ENCODE measurements at places on chromosomes 7 and 10.

DNA sequence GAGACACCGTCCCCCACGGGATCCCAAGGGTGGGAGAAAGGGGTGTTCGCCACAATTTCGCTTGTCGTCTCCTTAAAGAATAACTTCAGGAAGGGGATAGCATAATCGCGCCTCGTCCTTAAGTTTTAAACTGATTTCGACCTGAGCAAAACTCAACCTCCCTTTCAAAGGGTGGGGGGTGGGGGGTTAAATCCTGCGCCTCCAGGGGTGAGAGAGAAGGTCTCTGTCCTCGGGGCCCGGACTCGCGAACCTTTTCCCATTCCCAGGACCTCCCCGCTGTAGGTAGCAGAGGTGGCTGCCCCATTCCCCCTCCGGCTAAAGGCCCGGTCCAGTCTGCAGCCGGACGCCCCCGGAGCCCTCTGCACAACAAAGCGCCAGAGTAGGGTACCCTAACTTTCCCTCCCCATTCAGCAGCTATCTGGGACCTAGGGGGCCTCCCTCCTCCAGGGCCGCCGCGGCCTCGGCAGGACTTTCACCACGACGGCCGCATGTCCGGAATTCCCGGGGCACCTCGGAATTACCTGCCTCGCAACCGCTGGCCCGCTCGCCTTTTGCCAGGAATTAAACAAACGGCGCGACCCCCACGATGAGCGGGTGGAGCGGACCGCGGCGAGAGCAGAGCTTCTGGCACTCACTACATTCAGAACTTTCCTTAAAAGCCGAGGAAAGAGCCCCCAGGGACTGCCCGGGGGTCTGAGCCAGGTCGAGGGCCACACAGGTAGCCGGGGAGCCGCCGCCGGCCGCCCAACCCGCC lies 1.7 kb downstream of the CDK6 start:
- no peak for DNase-seq

DNA sequence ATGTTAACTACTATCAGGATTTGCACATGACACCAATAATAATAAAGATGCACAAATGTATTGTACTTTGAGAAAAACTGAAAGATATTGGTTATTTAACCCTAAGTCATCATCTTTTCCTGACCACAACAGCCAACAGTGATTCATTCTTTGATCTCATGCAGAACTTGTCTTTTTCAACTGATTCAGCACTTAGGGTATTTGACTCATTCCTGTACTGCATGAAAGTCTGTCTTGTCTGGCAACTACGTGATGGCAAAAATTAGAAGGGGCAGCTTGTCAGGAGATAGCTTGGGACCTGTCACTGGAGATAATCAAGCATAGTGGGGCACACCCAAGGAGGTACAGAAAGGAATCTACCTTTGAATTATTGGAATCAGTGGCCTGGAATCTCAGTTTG lies 77.8 kb upstream of the LRRC17 start:
- DNase-seq: no peak

DNA sequence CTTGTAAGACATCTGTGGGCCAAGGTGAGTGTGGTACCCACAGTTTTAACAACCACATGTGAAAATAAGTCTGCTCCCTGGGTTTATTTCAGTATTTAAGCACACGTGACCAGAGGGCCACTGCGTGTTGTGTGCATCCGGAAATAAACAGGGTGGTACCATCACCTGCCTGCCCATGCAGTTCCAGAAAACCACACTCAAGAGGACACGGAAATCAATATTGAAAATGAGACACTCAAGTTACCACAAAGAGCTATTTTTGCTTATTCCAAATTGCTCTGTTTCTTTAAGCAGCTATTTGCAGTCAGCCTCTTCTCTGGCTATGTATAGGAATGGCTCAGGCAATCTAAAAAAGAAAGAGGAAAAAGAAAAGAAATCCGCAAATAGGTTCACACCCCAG lies 71.8 kb upstream of the LOXL4 start:
- DNase-seq: no peak

DNA sequence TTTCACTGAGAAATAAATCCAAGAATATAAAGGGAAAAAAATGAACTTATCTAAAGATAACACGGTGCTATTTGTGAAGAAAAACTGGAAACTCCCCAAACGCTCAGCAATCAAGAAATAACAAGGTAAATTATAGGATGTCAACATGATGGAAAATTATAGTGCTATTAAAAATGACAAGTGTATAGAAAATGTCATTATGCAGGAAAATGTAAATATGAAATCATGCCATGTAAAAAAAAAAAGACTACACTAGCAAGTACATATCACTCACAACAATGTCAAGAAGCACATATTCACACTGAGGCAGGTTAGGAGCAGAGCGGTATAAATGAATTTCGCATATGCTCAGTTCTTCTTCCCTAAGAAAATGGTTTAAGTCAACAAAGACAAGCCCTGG lies 27.7 kb downstream of the KLRG2 start:
- DNase-seq: no peak

DNA sequence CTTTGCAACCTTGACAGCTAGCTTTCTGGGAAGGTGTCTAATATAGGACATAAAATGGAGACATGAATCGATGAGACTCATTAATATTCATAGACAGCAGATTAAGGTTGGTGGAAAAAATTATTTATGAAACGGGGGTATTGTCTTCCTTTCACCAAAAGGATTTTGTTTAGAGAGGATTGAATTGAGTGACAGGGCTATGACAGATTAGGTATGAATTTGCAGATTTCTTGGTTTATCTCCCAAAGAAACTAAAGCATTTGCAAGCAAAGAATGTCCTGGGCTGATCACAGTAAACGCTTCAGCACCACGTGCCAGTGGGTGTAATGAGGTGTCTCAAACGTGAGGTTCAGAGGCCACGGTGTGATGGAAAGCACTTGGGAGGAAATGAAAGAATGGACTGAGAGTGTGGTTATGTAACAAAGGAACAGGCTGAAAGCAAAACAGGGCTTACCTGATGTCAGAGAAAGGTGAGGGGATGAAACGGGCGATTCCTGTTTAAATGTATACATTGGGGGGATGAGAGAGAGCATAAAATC lies 329.2 kb upstream of the NPVF start:
- no peak for DNase-seq

- DNase-seq: no peak
Measured at GRCh38 chr7:69049326-69049725, 548.9 kb upstream of the AUTS2 start.

- DNase-seq: no peak
Measured at GRCh38 chr7:150363872-150364271, 4.8 kb upstream of the REPIN1 start.

GRCh38 chr7:13099154-13099795 lies 411.8 kb downstream of the ARL4A start:
- DNase-seq: no peak

GRCh38 chr10:31864834-31865518 lies 63.7 kb downstream of the ARHGAP12 start:
- no peak for DNase-seq

GRCh38 chr7:4884164-4884563 lies 648 bp upstream of the RADIL start:
- no peak for DNase-seq

- DNase-seq: no peak
Measured at GRCh38 chr7:45594745-45595535, 20.8 kb downstream of the ADCY1 start.

DNA sequence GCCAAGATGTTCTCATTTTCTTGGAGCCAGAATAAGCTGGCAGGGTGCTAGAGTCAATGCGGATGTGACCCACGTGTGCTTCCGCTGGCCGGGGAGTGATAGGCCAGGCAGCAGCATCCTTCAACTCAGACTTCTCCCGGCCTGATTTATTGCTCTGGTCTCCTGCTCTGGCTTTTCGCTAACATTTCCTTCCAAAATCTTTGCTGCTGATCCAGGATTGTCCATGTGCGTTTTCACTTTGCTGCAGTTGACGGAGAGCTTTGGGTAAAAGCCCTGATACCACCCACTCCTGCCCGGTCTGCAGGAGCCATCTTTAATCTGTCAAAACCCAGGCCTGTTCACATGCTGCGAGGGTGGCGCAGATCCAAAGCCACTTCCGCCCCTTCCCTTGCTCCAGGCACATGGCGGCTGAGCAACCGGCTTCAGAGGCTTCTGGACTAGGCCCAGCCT lies 106.8 kb downstream of the CYP26A1 start:
- no peak for DNase-seq

DNA sequence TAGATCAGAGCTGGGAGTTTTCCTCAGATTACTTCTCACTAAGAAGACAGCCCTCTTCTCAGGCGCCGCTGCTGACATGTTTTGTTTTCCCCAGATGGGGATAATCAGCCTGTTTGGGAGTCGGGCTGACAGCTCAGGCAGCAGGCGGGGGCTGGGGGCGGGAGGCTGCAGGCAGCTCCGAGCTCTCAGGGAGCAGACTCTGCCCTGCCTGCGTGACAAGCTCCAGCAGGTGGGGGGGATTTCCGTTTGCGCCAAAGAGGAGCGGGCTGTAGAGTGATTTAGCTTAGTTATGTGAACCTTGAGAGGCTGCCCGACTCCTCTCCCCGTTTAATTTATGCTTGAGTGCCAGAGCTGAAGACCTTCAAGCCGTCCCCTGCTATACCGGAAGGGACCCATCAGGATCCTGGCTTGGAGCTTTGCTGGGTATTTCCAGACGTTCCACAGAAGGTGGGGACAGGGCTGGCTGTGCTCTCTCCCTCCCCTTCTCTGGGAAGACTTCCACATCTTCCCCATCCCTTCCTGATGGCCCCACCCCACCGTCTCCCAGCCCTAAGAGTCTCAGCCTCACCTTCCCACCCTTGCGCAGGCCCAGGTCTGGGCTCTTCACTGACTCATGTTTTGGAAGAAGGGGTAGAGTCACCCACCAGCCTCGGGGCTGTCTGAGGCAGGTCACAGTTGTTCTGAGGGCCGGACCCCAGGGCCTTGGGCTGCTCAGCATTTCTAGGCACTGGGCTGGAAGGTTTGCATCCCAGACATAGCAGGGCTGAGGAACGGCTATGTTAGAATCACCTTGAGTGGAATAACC lies 24.7 kb upstream of the ADCYAP1R1 start:
- DNase-seq: no peak

DNA sequence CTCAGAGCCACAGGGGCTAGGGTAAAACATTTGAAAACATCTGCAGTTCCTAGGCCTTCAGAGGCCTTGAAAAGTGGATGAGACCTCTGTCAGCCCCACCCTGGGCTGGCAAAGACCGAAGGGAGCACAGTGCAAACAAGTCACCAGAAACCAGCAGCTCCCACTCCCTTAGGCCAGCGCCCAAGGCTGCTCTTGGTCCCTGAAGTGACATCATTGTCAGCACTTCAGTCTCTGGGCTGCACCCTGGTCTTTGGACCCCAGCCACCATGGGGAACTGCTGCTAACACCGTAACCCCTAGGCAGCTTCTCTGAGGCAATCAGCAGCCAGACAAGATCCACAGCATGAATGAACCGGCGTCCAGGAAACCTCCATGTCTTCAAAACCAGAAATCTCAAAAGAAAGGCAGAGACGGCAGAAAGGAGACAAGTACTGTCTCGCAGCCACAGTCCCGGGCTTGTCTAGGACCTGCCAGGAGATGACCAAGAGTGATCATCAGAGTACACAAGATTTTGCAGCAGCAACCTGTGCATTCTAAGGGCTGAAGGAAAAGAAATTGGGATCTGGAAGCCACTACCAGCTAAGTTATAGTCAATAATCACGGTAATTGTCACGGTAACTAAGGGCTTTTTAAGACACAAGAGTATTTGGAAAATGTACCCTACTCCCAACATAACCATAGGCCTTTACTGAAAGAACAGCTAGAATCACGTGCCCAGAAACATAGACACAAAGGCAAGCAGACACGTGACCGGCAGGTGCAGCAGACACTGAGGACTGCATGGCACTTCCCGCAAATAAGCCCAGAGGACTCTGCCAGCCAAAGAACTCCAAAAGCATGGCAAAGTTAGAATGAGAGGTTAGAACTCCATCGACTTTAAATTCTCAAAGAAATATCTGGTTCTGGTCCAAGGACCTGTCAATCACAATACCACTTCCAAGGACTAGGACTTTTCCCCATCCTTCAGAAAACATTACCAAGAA lies 23.3 kb downstream of the CPXM2 start:
- DNase-seq: no peak

DNA sequence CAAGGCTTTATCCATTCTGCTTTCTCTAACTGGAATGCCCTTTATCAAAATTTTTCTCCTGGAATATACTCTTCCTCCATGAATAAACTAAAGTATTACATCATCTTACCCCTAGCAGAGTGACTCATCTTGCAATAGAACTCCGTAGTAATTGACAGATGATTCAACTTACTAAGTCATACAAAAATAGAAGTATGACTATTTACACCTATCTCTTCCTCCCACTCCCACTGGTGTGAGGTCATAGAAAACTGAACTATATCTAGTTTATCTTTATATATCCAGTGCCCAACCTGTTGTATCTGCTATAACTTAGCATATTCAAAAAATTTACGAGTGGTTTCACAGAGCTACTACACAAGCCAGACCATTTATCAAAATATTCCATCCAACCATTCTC lies 26.1 kb downstream of the ABCB1 start:
- no peak for DNase-seq

- DNase-seq: no peak
Measured at GRCh38 chr7:132709971-132710567, 133.8 kb upstream of the PLXNA4 start.

- no peak for DNase-seq
Measured at GRCh38 chr10:56035489-56035888, 325.6 kb downstream of the ZWINT start.

- DNase-seq: no peak
Measured at GRCh38 chr10:66625709-66626590, 299.9 kb upstream of the LRRTM3 start.

DNA sequence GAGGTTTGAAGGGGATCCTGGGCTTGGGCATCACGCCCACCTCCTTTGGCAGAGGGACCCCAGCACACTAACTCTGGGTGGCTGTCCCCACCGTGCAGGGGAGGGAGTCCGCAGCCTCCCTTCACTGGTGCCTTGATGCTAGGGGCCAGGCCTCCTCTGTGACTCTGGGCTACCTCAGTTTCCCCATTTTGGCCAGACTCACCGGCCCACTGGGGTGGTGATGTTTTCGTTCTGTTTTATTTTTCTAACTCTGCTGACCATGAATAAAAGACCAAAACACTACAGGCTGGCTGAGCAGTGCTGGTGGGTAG lies 503 bp upstream of the TRIP6 start:
- DNase-seq: no peak

- DNase-seq: no peak
Measured at GRCh38 chr10:61896854-61897661, 4.4 kb upstream of the ARID5B start.

GRCh38 chr7:55509322-55509721 lies 63.0 kb downstream of the VOPP1 start:
- DNase-seq: no peak

- no peak for DNase-seq
Measured at GRCh38 chr7:36735172-36735571, 10.9 kb upstream of the AOAH start.

DNA sequence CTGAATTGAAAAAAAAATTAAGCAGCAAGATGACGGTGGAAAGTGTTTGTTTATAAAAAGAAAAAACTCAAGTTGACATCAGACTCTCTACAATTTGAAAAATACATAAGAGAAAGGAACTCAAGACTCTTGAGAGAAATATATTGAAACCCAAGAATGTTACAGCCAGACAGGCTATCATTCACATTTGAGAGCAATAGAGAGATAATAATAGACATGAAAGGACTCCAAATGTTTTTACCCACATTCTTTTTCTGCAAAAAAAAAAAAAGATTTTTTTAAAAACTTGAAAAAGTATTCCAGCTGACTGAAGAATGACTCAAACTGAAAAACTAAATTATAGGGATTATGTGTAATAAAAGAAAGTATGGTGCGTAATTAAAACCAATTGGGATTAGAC lies 532.4 kb downstream of the INHBA start:
- no peak for DNase-seq

Data from activated CD8-positive, alpha-beta memory T cell treated with anti-CD3 and anti-CD28 coated beads for 1 hour (primary cell).